Activated CD4-positive, alpha-beta T cell treated with anti-CD3 and anti-CD28 coated beads for 36 hours (primary cell): ENCODE measurements at places on chromosomes 6 and 20.

DNA sequence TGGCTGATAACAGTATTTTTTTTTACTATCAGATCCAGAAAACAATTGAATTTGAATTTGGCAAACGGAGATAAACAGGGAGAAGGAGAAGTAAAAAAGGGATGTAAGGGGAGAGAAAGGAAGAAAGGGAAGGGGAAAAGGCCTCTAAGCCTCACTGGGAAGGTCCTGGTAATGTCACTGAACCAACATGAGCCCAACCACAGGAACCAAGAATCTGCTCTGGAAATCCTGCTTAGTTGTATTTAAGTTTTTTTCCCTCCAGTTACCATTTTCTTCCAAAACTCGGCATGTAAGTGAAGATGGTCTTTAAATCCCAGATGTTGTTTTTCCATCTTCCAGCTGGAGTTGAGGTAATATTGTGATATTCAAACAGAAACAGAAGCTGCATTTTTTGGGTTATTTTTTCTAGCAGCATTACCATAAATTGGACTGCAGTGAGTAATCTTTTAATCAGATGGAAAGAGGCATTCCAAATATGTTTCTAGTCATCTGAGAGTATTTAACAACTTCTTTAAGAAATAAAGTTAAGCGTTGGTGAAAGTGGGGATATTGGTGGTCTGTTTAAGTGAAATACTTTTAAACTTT, 91.1 kb downstream of the TXNDC5 start:
- no peak for DNase-seq

DNA sequence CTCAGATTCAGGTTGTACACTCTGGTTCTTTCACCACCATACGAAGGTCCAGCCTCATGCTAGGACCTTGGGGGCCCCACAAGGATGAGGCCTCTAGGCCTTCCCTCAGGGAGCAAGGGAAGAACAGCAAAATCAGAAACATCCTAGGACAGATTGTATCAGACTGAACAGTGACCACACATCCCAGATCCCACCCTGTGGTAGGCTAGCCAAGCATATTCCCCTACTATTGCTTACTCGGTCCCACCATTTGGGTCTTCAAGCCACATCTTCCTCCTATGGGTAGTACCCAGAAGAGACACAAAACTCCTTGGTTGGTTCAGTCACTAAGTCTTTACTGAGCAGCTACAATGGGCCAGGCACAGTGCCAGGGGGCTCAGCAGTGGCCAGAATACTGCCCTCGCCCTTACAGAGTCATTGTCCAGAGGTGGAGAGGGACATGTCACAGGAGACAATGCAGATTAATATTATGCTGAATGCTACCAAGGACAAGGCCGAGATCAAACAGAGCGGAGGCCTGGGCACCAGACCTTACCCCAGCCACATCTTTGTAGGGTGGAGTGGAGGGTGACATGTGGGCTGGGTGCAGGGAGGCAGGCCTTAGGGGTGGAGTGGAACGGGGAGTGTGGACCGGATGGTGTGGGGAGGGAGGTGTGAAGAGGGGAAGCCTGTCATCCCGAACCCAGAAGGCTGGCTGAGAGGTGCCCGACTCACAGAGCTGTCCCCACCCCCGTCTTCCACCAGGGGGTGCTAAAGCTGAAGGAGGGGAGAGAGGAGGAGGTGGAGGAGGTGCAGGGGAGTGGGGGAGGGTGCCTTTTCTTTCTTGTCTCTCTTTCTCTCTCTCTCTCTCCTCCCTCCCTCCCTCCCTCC, 6.8 kb upstream of the MAPK13 start:
- peak; percentile 95 for DNase-seq

DNA sequence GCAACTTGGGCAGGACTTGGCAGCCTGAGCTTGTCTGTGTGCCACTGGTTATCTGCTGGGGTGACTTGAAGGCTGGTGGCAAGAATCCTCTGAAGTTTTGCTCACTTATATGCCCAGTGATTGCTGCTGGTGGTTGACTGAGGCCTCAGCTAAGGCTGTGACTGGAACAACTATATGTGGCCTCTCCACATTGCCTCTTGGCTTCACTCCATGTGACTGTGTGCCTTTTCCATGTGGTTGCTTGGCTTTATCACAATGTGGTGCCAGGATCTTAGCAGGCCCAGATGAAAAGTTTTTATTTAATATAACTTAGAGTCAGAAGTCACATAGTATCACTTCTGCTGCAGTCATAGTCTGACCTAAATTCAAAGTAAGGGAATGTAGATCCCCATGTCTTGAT, 104.5 kb downstream of the ADAT2 start:
- DNase-seq = no peak

- DNase-seq = no peak
Measured at GRCh38 chr6:149261364-149262040, 56.0 kb upstream of the TAB2 start.

GRCh38 chr20:47244451-47244850, 112.0 kb downstream of the ZMYND8 start:
- DNase-seq = no peak

- DNase-seq = no peak
Measured at GRCh38 chr6:90119618-90120017, 177.0 kb downstream of the BACH2 start.

DNA sequence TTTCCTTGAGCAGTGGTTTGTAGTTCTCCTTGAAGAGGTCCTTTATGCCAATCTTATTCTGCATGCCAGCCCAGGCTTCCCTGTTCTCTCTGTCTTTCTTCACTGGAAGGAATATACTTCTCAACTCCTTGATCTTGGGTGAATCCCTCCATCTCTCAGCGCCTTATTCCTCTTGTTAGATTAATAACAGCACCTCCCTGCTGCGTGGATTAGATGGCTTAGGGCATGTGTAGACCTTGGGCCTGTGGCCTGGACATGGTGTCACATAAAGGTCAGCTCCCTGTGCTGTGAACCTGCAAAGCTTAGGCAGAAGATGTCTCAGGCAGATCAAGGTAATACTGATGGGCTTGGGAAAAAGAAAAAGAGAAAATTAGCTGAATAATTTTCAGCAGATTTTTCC, 18.3 kb downstream of the ZNF831 start:
- DNase-seq = no peak

DNA sequence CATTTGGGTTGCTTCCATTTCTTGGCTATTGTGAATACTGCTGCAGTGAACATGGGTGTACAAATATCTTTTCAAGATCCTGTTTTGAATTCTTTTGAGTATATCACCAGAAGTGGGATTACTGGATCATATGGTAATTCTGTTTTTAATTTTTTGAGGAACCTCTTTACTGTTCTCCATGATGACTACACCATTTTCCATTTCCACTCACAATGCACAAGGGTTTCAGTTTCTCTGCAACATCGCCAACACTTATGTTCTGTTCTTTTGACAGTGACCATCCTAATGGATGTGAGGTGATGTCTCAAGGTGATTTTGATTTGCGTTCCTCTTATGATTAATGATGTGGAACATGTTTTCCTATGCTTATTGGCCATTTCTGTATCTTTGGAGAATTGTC, 214.4 kb upstream of the ZFP64 start:
- DNase-seq = no peak

DNA sequence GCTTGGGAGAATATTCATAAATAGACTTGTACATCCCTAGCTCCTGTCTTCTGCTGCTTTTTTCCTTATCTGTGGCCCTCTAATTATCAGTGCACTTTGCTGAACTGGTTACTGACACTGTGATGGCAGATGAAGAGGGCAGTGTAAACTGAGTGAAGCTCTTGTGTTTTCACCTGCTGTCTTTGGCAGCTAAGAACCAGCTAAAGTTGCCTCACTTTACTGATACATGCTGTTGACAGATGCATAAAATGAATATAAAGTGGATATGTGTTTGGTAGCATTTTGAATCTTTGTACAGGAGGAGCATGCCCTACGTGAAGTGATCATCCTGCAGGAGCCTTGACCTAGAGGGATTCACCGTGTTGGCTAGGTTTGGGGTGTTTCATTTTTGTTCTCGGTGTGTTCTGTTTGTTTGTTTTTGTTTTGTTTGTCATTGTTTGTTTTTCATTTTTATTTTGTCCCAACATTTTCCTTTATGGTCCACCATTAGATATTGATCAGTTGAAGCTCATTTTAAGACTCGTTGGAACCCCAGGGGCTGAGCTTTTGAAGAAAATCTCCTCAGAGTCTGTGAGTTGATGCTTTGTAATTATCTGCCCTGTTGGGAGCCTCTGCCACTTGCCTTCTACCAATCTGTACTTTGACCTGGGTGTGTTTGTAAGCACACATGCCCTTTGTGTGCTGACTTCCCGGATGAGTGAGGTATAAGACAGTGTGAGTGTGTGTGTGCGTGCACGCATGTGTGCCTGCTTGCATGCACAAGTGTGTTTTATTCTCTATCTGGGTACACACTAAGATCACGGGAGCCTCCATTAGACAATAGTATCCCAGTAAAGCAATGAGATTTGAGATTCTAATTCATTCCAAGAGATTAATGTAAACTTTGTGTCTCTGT, 34.6 kb upstream of the MAPK13 start:
- no peak for DNase-seq

DNA sequence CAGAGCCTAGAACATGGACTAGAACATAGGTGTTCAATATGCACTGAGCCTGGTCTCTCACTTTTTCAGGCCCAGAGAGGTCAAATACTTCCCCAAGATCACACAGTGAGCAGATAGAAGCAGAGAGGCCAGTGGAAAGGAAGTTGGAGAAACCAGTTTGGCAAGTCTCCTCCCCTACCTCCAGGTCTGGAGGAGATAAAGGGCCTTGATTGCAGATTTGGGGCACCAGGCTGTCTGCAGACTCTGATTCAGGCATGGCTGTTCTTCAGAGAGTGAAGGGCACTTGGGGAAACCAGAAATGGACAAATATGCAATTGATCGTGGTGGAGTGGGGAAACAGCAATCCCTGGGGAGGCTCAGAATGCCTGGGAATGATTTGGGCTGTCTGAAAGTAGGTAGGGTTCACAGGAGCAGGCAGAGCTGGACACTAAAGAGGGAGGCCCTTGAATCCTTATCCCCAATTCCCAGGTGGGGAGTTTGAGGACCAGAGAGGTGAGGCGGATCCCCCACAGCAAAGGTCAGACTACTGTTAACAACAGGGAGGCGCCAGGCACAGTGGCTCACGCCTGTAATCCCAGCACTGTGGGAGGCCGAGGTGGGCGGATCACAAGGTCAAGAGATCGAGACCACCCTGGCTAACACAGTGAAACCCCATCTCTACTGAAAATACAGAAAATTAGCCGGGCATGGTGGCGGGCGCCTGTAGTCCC, 2.3 kb downstream of the PEDS1 start:
- DNase-seq = no peak

DNA sequence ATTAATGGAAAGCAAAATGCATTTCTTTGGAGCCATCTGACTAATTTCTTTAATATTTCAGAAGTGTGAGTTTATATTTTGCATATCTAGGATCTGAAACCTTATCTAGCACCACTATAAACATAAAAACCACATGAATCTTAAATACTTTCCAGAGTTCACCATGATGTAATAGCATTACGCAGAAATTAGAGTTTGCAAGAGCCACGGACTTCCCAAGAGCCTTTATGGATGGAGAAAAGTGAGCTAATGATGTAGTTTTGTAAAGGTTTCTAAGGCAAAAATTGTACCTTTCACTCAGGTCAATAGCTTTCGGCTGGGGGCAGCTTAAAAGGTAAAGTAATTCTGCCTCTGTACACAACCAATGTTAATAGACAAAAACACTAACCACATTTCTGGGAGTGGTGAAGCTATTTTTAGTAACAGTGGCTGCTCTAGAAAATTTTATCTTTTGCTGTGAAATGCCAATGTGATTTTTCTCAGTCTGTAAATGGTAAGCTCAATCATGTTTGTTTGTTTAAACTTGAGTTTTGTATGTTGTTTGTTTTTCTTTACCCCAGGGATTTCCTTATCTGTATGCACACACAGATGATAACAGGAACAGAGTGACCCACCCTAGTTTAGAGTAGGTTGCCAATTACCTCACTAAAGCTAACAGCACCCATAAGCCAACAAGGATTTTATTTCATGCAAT, 80.5 kb downstream of the FILIP1 start:
- no peak for DNase-seq
